Suppressor macrophage treated with lipopolysaccharide for 1 hour (primary cell): ENCODE measurements at places on chromosomes 2 and 18.
A peak's percentile ranks its signal among the peaks of the same experiment; 100 is the strongest.

- peak; percentile 92 for DNase-seq
Measured at GRCh38 chr2:97911206-97911921, 84.4 kb downstream of the TMEM131 start.

DNA sequence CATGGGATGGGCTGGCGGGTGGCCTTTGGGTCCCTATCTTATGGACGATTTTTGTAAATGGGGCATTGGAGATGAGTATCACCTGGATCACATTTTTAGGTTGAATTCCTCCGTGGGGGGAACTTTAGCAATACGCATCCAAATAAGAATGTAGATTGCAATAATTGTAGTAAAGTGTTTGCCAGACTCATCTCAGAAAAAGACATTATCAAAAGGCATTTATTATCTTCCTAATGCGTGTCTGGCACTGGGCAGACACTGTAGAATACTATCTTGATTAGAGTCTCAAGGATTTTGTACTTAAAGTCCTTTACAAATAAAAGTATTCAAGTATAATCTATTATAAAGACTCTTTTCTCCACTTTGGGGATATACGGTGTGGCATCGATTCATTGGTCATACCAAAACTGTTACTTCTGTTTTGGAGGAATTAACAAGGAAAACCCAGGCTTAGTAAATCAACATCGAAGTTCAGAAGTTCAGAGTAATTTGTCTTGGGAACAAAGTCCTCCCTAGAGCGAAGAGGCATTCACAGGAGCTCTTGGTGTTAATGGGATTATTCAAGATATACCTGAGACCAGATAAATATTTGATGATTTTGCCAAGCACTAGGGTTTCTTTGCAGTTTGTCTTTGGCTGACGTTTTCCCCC lies 578 bp upstream of the ACKR3 start:
- peak; percentile 65 for DNase-seq

- no peak for DNase-seq
Measured at GRCh38 chr2:195639959-195640358, 17.1 kb upstream of the SLC39A10 start.

GRCh38 chr18:57009844-57010243 lies 137.0 kb upstream of the BOD1L2 start:
- no peak for DNase-seq

- no peak for DNase-seq
Measured at GRCh38 chr2:195477248-195477995, 179.6 kb upstream of the SLC39A10 start.

GRCh38 chr2:83160571-83160970 lies 1298.5 kb downstream of the SUCLG1 start:
- no peak for DNase-seq

DNA sequence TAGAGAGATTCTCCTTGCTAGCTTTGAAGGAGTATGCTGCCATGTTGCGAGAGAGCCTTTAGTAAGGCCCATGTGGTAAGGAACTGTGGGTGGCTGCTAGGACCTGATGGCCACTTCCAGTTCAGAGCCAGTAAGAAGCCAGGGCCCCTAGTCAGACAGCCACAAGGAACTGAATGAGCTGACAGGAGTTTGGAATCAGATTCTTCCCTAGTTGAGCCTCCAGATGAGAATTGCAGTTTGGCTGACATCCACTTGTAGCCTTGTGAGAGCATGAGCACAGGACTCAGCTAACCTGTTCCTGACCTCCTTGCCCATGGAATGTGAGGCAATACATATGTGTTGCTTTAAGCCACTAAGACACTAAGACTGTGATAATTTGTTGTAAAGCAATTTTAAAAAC lies 1.2 kb upstream of the WDR7 start:
- peak; percentile 38 for DNase-seq

GRCh38 chr18:63850636-63851035 lies 36.9 kb upstream of the SERPINB2 start:
- DNase-seq = no peak

DNA sequence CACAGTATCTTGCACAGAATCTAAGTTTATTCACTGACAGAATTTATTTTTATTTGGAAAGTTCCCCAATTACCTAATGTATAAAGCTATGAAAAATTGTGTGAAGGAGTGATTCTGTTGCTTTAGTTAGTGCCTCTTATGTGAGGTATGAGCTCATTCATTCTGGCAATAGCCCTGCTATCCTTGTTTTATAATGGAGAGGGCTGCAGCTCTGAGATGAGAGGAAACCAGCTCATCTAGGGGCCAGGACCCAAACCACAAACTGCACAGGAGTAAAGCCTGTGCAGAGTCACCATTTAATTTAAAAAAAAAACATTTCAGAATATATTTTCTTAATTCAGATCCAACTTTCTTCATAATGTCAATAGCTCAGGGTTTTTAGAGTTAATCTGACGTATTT lies 383.0 kb downstream of the TMEM182 start:
- DNase-seq = no peak

GRCh38 chr2:53994818-53995808 lies 24.3 kb upstream of the PSME4 start:
- DNase-seq = peak; percentile 37

GRCh38 chr2:56229397-56230060 lies 45.7 kb downstream of the CCDC85A start:
- DNase-seq = no peak

GRCh38 chr2:236677368-236677767 lies 107.7 kb downstream of the ACKR3 start:
- no peak for DNase-seq

- no peak for DNase-seq
Measured at GRCh38 chr2:216540920-216541319, 42.3 kb downstream of the RPL37A start.

DNA sequence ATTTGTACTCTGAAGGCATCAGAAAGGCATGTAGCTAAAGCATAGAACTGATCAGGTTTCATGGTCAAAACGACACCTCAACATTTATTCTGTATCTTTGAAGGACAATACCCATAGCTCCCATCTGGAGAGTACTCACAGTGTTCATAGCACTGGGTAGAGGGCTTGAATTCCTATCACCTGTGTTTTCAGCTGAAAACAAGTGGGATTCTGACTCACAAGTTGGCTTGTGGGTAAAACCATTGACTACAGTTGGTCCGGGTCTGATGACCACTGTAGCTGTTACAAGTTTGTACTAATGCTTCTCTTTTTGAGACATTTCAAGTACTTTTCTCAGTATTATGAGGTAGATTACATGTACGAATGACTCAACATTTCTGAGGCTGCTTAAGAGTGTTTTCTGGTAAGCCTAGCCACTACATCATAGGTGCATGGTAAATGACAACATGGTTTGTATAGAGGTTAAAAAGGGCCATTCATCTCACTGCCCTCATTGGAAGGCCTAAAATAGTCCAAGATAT lies 68.6 kb upstream of the PELI1 start:
- DNase-seq = peak; percentile 67

- DNase-seq = no peak
Measured at GRCh38 chr2:186835628-186836027, 13.3 kb downstream of the ZSWIM2 start.

GRCh38 chr2:105775809-105776559 lies 31.3 kb downstream of the NCK2 start:
- no peak for DNase-seq

DNA sequence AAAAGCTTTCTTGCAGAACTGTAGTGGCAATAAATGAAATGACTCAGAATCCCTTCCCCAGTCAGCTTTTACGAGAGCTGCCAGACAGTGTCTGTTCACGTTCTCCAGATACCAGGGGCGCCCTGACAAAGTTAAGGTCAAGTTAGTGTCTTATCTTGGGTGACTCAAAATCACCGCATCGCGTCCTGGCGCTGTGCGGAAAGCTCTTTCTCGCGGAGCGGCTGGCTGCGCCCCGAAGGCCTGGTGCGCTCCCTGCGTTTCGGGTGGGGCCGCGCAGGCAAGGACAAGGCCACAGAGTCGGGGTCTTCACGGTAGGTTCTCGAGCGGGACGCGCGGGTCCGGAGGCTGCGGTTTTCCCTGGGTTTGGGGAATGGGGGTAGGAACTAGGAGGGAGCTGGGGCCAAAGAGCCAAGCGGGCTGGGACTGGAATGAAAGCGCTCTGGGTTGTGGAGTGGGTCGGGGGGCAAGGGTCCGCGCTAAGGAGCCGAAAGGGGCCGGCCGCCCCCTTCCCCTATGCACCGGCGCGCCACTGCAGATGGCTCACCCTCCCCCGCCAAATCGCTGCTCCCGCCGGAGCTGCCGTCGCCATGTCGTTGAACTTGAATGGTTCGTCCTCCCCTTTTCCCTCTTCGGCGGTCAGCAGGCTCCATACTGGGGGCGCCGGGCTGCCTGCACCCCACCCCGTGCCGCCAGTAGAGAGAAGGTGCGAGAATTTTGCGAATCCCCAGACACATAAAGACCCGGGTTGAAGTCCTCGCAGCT lies 2.6 kb upstream of the HOXD11 start:
- no peak for DNase-seq

- no peak for DNase-seq
Measured at GRCh38 chr2:26466662-26467310, 11.1 kb downstream of the OTOF start.

DNA sequence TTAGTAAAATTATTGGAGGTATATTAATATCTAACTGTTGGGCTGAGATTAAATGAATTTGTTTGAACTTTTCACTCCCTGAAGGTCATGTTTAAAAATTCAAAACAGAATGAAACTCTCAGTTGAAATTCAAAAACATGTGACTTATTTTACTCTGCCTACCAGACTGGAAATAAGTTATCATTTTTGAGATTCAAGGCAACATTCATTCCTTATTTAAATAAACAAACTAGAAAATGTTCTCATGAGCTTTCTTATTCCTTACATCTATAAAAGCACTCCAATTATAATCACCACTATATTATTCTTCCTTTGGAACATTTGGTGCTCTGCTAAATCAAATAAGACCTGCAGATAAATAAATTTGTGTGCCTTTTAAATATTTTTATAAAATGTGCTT lies 217.8 kb downstream of the CDH2 start:
- no peak for DNase-seq

GRCh38 chr2:216959433-216959832 lies 99.6 kb upstream of the TNP1 start:
- no peak for DNase-seq

DNA sequence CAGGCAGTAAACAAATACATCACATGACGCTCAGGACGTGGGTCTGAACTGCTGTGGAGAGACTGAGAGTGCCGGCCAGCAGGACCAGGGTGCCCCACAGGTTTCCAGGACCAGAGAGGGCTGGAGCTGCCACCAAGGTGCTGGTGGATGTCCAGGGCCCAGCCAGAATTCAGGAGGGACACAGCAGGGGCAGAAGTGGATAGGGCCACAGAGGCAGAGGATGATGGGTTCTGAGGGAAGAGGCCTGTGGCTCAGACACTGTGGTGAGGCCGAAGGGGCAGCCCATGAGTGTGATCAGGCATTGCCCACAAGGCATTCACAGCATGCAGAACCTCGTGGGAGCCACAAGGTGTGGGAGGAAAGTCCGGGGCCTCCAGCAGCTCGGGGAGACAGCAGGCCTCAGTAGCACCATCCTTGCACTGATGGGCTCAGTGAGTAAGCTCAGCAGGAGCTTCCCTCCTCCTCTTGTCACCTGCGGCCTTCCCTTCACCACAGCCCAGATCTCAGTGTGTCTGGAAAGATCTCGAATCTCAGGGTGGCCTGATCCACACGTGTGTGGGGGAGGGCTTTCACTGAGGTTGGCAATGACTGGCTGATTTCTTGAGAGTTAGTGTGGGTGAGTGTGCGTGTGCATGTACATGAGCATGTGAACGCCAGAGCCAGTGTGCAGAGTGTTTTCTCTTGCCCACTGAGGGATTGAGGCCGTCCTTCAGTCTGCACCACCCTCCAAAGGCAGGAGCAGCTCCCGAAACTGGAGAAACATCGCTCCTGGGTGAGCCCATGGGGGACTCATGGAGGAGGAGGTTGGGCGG lies 181.8 kb upstream of the RAB6C start:
- DNase-seq = no peak

DNA sequence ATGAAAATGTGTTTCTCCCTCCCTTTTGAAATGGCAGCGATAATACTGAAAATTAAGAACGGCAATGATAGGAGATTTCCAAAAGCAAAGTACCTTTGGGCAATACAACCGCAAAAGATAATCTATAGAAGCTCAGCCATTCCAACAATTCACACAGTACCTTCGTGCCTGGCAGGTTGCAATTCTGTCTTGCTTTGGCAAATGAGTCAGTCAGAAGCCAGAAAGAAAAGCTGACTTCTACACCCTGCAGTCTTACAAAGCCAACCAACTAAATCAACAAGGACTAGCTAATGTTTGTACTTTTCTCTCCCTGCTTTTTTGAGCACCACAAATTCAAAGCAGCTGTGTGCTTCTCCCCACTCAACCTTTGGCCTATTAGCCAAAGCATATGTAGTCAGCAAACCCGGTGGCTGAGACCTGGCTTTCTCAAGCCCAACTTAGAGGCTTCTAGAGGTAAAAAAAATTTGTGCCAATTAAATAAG lies 25.7 kb upstream of the ID2 start:
- no peak for DNase-seq

DNA sequence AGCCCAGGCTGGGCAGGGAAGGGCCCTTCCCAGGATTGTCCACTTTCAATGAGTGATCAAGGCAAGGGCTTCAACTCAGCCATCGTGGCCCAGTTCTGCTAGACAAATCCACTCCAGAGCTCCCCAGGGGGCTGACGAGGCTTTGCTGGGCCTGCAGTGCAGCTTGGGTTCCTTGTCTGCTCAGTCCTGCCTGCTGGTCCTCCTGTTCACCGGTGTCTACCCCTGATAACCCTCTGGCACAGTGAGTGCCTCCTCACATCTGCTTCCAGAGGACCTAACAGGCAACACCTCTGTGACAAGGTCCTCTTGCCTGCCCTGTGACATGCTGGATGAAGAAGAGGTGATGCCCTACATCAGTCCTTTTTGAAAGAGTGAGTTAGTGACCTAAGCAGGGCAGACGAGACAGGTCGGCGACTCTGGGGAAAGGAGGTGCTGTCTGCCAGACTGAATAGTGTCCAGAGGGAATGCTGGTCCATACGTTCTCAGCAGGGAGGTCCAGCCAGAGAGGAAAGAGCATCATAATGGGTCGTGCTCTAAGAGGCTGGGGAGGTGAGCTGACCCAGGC lies 20.9 kb upstream of the KCNF1 start:
- no peak for DNase-seq

DNA sequence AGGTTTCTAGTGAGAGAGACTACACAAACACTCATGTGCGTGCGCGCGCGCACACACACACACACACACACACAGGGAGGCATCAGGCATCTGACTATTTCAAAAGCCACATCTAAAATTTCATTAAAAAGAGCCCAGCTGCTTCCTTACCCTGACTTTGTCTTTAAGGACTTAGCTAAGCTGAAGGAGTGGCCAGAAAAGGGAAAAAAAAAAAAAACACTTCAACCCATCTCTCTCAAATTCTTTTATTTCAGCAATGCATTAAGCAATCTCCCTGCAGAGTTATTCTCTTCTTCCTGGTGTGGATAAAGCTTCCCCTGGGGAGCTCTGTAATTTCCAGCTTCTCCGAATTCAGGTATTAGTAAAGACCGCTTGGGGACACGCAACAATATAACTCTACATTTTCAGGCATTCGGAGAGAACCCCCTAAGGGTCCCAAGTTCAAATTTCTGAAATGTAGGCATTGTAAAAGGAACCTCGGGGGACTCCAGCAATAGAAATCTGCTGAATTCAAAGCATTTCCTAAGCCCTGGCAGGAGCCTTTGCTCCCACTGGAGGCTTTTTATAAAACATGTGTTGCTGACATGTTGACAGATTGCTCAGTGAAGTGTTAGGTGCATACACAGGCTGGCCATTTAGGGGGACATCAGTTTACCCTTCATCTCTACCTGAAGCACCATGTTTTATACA lies 67.0 kb downstream of the ZNF521 start:
- no peak for DNase-seq
